Stimulated activated CD4-positive, alpha-beta T cell treated with anti-CD3 and anti-CD28 coated beads, Interleukin-15, amount 100 ng/mL, for 24 hours (primary cell): ENCODE measurements at places on chromosomes 4 and X.

- no peak for DNase-seq
These were observed 39.6 kb upstream of the SRPX start for GRCh38 chrX:38260231-38260630.

DNA sequence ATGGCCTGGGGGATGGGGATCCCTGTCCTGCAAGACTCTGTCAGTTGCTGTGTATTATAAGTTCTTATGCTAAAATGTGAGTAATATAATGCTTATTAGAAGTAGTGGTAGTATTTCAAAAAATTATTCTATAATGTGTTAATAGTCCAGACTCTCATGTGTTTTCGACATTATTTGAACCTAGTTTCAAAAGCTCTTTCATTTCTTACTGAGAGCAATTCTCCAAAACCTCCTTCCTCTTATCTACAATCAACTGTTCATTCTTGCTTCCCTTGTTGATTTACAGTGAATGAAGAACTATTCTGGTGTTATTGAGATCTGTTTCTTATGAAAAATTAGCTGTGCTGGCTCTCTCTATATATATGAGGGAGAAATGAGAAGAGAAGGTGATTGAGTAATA, 32.9 kb upstream of the PTPN13 start:
- DNase-seq, result no peak

- DNase-seq, result no peak
These were observed 101.9 kb upstream of the MAML3 start for GRCh38 chr4:140255927-140256326.

- DNase-seq, result no peak
These were observed 31.3 kb downstream of the SUPT20HL2 start for GRCh38 chrX:24282381-24283126.

DNA sequence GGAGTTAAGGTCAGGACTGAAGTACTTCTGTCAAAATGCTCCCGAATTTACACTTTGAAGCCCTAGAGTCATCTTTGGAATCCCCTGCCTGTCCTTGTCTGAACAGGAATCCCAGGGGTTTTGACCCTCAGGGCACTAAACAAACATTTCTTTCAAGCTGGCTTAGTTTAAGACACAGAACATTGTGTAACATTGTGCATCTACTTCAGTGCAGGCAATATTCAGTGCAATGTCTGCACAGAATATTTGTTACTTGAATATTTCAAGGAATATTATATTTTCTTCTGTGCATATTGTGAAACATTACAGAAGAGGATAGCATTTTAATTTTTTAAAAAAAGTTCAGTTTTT, 763.4 kb downstream of the PCDH18 start:
- no peak for DNase-seq
